ENCODE measurements at places on chromosomes 16 and 17.

DNA sequence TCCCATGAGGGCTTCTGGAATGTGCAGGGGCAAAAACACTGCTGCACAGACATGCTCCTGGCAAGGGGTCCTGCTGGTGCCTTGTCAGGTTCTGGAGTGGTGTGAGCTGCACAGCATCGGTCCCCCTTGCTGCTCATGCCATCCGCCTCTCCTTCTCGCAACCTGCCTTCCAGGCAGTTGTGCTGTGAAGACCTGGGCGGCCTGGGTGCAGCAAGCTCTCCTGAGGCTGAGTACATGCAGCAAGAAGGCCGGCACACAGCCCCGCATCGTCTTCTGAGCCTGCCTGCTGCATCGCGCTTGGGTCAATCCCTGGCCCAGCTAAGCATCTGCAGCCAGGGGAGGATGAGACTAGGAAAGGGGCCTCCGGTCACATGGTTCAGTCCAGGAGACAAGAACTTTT, 478 bp upstream of the TRPV1 start:
- DNase-seq, result no peak

GRCh38 chr16:13708347-13709120, 211.4 kb upstream of the ERCC4 start:
- no peak for DNase-seq

- DNase-seq, result peak; percentile 61
Measured at GRCh38 chr16:87895641-87896141, 26.4 kb upstream of the SLC7A5 start.

- DNase-seq, result no peak
Measured at GRCh38 chr17:77392376-77393273, 251.9 kb downstream of the SEC14L1 start.

GRCh38 chr17:39601758-39602532, 5.8 kb downstream of the NEUROD2 start:
- DNase-seq, result no peak

DNA sequence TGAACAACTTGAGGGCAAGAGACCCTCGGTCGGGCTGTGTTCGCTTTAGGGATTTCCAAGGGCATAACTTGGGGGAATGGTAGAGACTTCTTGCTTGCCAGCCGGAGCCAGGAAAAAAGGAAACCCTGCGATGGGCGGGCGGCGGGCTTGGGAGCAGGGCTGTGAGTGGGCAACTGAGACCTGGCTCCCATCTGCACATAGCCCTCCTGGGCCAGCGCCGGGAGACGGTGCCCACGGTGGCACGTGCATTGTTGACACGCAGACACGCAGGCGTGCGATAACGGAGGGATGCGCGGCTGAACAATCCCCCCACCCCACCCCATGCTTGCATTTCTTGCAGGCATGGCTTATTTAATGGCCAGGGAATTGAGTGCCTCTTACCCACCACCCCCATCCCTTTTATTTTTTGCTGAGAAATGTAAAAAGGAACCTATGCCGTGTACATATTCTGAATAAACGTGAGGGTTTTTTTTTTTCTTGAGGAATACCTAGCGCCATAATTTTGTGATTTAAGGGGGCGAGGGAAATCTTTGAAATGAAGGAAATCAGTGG, 17.1 kb upstream of the ZFHX3 start:
- no peak for DNase-seq

- no peak for DNase-seq
Measured at GRCh38 chr17:17434477-17434876, 42.3 kb upstream of the MED9 start.

GRCh38 chr17:7862692-7863437, 5.1 kb downstream of the CYB5D1 start:
- no peak for DNase-seq

- peak; percentile 29 for DNase-seq
Measured at GRCh38 chr17:42289611-42290181, 1.4 kb downstream of the STAT5A start.

DNA sequence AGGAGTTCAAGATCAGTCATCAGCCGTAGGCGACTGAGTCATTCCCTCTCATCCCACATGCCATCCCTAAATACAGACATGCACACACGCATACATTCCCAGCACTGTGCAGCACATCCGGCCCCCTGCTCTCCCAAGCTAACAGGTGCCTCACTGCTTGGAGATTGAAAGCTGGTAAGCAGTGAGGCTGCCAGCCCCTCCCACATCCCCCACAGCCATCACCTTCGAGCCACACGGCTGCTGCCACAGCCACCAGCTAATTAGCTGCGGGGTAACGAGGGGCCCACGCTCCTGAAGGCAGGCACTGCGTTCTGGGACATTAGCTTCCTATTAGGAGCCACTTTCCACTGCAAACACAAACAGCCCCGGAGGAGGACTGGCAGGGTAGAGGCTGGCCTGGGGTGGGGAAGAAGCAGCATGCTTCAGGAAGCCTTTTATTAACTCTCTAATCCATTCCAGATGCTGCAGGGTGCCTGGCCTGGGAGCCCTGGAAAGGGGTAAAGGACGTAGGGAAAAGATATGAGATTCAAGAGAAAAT, 179.6 kb downstream of the CCT6B start:
- no peak for DNase-seq

DNA sequence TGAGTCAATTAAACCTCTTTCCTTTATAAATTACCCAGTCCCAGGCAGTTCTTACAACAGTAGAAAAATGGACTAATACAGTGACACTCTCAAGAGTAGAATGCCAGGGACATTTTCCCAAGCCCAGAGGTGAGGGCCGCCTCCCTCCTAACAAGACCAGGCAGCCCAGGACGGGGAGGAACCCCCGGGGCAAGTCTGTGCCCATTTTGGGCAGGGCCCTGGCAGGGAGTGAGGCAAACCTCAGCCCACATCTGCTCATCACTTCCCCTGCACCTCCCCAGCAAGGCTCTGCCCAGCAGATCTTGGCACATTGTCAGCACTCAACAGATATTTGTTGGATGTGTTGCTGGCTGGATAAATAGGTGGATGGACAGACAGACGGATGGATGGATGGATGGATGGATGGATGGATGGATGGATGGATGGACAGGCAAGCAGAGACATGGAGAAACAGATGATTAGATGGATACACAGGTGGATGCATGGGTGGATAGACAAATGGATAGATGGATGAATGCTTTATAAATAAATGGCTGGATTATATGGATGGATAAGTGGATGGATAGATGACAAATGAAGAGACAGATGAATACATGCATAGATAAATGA, 271.3 kb downstream of the PARN start:
- DNase-seq, result no peak

- DNase-seq, result no peak
Measured at GRCh38 chr16:76963614-76964315, 227.2 kb upstream of the MON1B start.

DNA sequence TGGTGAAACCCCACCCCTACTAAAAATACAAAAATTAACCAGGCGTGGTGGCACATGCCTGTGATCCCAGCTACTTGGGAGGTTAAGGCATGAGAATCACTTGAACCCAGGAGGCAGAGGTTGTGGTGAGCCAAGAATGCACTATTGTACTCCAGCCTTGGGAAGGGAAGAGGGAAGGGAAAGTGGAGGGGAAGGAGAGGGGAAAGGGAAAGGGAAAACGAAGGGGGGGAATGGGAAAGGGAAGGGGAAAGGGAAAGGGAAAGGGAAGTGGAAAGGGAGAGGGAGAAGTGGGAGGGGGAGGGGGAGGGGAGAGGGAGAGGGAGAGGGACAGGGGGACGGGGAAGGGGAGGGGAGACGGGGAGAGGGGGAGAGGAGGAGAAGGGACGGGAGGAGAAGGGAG, 122.5 kb downstream of the GAS7 start:
- DNase-seq, result no peak

- no peak for DNase-seq
Measured at GRCh38 chr17:6070913-6071511, 833 bp downstream of the WSCD1 start.

DNA sequence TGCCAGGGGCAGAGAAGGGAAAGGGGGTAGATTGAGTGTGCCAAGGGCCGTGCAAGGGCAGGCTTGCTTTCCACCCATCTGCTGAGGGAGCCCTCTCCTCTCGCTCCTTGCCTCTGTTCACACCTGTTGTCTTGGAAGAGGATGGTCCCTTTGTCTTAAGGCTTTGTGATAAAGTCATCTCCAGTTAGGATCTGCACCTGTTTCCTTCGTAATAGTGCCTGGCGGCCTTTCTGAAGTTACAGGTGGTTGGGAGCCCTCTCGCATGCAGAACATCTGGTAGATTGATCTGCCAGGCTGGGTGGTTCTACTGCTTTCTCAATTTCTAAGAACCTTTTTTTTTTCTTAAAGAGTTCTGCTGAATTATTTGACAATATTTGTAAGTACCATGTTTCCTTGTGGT, 16.3 kb downstream of the UBFD1 start:
- no peak for DNase-seq

DNA sequence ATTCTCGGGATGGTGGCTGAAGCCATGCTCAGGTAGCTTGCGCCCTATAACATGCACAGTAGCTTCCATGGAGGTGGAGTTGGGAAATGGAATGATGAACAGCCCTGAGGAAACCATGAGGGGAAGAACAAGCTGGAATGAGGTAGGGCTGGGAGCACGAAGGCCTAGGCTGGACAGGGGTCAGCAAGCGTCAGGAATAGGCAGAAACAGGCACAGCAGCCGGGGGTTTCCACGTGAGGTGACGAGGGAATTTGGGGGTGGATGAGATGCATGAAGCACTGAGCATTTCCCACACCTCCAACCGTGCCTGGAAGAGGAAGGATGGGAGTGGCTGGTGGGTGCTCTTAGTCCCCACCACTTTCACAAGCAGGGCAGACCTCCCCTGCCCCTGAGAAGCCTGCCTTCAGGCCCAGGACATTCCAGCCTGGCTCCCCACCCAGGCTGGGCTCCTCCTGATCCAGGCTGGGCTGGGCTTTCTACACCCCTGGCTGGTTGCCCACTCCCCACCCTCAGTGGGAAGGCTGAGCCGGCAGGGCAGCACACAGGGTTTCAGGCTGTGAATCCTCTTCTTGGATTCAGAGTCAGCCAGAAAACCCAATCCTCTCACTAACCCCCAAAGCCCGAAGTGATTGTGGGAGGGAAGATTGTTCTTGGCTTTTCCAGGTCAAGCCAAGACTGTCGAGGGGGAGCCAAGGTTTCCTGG, 21.9 kb downstream of the PLEKHG4 start:
- no peak for DNase-seq

DNA sequence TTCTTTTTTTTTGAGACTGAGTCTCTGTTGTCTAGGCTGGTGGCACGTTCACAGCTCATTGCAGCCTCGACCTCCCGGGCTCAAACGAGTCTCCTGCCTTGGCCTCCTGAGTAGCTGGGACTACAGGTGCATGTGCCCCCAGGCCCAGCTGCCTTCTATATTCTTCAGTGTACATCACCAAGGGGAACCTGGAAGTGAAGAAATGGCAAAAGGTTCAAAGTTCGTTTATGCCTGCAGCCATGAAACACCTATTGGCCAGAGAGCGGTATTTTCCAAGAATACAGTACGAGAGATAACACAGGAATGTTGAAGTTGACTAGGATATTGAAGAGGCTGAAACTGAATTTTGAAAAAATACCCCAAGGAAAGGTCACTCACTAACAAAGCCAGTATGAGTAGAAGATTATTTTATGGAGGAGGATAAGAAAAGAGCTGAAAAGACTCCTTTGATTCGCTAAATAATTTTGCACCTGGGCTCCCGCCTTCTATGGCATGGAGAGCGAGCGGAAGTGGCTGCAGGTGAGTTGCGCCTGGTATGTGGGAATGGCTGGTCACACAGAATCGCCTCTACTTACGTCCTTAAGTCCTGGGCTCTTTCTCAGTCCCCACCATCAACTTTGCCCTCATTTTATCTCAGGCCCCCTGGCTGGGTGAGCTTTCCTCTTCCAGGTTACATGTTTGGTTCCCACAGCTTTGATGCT, 9.8 kb downstream of the ST6GALNAC1 start:
- DNase-seq, result no peak

- DNase-seq, result no peak
Measured at GRCh38 chr17:39462631-39463375, 1.5 kb downstream of the CDK12 start.

- DNase-seq, result no peak
Measured at GRCh38 chr17:20920815-20921199, 122.0 kb downstream of the USP22 start.

- DNase-seq, result no peak
Measured at GRCh38 chr17:46009681-46010596, 10.9 kb downstream of the STH start.

DNA sequence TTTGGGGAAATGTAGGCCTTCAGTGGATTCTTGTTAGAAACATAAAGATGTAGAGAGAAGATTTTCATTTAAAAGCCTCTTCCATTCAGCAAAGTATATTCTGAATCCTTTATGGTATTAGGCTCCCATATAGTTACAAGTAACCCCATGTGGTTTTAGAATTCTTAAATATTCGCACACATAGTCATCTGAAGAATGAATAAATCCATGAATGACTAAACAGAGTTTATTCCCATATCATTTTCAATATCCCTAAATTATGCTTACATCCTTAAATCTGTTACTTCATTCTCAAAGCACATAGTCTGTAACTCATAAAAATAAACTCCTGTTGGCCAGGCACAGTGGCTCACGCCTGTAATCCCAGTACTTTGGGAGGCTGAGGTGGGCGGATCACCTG, 962.1 kb downstream of the KCNJ18 start:
- DNase-seq, result no peak
